Activated gamma-delta T cell treated with Interleukin-2 at 50 U/mL for 16 hours (primary cell): ENCODE measurements at places on chromosomes 12 and 14.
A peak's percentile ranks its signal among the peaks of the same experiment; 100 is the strongest.

- no peak for DNase-seq
Observed at GRCh38 chr14:79708426-79709388, 502.6 kb downstream of the DIO2 start.

DNA sequence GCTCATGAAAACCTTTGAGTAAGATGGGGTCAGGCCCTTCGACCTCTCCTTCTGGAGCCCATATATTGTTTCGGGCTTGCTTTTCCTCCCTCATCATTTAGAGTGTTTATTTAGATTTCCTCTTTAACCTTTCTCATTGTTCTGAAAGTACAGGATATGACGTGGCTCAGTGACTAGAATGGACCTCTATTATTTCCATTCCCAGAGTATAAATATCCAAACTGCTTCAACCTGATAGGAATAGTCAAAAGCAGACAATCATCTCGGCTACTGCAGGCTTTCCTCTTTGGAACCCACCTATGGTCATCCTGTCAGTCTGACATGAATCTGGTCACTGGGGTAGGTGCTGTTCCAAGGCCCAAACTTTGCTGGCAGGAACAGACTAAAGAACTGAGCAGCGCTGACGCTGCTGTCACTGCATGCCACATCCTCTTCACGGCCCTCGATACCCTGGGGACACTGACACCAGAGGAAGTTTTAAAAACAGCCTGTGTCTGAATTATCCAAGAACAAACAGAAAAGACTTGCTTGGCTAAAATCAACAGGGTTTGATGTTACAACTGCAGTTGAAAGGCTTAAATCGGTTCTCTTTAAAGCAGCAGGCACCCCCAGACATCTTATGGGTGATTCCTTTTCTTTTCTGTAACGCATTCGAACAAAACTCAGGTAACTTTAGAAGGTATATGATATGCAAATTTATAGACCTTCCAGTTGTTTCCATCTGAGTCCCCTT, 5.0 kb upstream of the DDX47 start:
- peak; percentile 55 for DNase-seq

GRCh38 chr12:52419656-52420055, 13.5 kb upstream of the KRT82 start:
- DNase-seq: no peak

DNA sequence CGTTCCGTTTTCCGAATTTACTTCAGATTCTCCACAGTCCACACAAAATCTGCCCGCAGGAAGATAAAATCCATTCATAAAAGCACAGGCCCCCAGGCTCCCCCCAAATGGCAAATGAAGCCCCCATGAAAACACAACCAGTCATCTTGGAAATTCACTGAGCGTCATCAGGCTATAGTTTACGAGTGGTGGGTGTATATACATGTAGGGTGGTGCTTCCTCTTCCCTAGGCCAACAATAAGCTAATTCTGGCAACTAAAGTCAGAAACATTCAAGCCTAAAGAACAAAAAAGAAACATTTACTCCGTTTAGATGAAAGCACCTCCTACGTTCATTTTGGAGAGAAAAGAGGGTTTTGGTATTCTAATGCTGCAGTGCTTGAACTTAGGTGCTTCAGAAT, 5.8 kb downstream of the GPR68 start:
- no peak for DNase-seq

DNA sequence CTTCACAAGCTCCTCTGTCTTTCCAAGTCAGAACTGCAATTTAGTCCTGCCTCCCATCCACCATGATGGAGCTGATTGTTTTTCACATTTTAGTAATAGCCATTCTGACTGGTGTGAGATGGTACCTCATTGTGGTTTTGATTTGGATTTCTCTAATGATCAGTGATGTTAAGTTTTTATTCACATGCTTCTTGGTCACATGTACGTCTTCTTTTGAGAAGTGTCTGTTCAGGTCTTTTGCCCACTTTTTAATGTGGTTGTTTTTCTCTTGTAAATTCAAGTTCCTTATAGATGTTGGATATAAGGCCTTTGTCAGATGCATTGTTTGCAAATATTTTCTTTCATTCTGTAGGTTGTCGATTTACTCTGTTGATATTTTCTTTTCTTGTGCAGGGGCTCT, 4.1 kb upstream of the TAS2R14 start:
- DNase-seq: no peak

DNA sequence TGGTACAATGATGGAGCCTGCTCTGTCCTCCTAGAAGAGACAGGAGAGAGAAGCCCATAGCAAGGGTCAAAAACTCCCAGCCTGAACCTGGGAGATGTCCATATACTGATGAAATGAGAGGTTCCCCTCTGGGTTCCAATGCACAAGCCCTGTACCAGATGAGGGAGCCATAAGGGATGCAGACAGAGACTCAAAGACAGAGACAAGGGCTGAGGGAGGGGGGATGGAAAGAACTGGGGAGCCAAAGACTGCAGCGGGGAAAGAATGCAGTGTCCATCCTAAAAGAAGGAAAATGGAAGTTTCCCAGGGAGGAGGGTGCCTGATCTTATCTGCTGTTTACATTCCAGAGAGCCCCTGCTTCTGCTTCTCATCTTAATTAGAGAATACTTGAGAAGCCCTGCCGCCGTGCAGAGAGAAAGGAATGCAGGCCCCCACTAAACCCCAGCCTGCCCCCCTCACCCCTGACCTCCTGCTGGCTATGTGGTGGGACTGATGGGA, 27.7 kb downstream of the KRT18 start:
- DNase-seq: no peak

DNA sequence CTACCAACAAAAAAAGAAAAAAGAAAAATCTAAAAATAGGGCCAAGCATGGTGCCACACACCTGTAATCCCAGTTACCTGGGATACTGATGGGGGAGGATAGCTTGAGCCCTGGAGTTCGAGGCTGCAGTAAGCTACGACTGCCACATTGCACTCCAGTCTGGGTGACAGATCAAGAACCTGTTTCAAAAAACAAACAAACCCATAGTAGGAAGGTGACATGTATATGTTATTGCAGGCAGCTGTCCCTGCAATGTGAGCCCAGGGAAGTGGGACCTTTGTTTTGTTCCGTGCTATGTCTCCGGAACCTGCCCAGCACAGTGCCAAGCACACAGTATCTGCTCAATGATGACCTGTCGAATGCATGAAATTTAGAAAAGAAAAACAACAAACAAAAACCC, 37.2 kb upstream of the YY1 start:
- no peak for DNase-seq

DNA sequence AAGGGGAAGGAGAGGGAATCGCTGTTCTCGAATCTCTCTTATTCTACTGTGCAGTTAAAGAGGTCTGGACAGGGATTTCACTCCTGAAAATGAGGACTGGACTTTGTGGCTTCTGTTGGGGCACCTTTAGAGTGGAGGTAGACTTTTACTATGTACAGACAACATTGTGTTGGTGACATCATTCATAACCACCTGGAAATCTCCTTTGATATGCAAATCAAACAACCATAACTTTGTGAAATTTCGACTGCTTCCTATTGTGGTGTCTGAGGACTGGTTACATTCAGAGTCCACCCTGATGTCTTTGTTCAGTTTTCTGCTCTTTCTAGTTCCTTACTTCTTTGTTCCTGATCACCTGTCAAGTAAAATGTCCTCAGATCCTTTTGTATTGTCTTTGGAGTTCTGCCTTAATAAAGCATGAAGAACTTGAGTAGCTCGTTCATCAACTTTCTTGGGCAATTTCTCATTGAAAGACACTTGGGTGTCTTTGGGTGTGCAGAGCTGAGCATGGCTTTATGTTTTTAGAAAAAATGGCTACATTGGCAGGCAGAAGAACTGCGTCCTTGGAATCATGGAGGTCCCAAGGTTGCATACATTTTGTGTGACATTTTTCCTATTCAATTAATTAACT, 29.8 kb downstream of the LRRK2 start:
- DNase-seq: no peak

GRCh38 chr14:68216079-68216478, 396.5 kb downstream of the RAD51B start:
- no peak for DNase-seq

GRCh38 chr14:85093631-85094330, 436.2 kb upstream of the FLRT2 start:
- no peak for DNase-seq

- no peak for DNase-seq
Observed at GRCh38 chr12:84964048-84964447, 51.4 kb upstream of the SLC6A15 start.

DNA sequence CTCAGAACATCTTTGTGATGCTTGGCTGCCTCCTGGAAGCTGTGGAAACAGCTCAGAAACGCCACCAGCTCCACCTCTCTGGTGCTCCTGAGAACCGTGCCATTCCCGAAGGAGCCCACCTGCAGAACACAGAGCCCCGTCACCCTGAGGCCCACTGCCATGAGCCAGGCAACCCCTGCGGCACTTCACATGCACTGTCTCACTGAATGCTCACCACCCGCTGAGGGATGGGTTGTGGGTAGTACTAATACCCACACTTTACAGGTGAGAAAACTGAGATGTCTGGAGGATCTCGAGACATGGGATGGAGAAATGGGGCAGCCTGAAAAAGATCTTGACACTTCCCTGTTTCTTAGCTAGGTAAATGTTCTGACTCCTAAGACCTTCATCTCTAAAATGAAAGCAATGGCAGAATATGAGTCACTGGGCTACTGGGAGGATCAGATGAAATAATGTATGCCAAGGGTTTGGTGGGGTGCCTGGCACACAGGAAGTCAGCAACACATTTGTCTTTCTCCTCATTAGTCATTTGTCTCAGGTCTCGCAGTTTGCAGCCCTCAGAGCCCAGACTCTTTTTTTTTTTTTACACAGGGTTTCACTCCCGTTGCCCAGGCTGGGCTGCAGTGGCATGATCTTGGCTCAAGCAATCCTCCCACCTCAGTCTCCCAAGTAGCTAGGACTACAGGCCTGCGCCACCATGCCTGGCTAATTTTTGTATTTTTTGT, 5.3 kb downstream of the OASL start:
- DNase-seq: peak; percentile 64

GRCh38 chr12:19129486-19130223, at the start of gene PLEKHA5:
Gene PLEKHA5, plus strand, starts transcription at chr12:19129733. Its CDS starts 67 bp downstream, at chr12:19129800.
- peak; percentile 24 for DNase-seq

- no peak for DNase-seq
Observed at GRCh38 chr14:94571395-94571794, 9.8 kb upstream of the SERPINA5 start.

- DNase-seq: no peak
Observed at GRCh38 chr14:60974090-60974651, 6.7 kb downstream of the TRMT5 start.

GRCh38 chr12:31603546-31604009, 12.6 kb upstream of the DENND5B start:
- DNase-seq: no peak

DNA sequence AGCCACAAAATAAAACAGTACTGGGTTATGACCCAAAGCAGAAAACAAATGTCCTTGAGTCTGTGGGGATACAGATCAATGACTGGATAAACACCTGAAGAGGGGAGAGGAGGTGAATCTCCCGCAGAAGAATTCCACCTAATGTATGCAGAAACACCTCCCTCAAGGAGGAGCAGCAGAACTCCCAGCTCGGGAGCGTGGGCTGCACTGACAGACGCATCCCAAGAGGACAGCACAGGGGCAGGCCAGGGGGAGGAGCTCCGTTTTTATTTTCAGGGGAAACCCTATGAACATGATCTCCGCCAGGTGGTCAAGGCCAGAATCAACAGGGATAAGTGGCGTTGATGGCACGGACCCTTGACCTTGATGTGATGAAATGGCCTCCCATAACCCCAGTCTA, 41.8 kb upstream of the PPP2R5C start:
- DNase-seq: no peak

GRCh38 chr12:62127516-62127915, 132.7 kb upstream of the USP15 start:
- DNase-seq: no peak

DNA sequence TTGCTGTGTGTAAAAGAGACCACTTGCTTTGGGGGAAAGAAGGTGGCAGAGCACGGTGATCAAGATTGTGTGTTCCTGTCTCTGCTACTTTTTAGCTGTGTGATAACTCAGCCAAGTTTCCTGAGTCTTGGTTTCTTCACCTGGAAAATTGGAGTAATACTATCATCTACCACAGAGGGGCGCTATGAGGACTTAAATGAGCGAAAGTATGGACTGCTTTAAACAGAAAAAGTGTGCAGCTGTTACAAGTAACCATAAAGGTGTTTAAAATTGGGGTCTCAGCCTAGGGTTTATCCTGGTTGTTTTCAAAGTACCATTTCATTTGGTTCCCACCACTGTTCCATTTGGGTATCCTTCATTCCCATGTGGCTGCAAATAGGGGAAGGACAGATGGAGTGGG, 65.9 kb upstream of the WSCD2 start:
- DNase-seq: no peak

GRCh38 chr12:106919910-106920544, 35.7 kb upstream of the TMEM263 start:
- no peak for DNase-seq

- DNase-seq: no peak
Observed at GRCh38 chr12:57609781-57610553, 1.3 kb upstream of the ARHGEF25 start.

- DNase-seq: no peak
Observed at GRCh38 chr12:128933039-128933438, 79.8 kb downstream of the GLT1D1 start.

DNA sequence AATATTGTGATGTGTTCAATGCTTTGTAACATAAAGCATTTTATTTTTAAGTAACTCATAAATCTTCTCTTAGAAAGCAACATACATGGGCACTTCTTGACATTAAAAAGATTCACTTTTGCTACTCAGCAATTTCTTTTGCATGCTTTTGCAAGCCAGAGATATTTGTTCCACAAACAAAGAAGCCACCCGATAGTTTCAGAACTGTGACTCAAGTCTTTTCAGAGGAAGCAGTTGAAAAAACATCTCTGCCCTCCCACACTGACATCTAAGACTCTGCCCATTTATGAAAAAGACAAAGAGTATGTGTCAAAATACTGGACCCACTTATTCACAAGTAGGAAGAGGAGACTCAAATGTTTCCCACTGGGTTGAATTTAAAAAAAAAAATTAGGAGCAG, 7.5 kb downstream of the APPL2 start:
- DNase-seq: no peak

DNA sequence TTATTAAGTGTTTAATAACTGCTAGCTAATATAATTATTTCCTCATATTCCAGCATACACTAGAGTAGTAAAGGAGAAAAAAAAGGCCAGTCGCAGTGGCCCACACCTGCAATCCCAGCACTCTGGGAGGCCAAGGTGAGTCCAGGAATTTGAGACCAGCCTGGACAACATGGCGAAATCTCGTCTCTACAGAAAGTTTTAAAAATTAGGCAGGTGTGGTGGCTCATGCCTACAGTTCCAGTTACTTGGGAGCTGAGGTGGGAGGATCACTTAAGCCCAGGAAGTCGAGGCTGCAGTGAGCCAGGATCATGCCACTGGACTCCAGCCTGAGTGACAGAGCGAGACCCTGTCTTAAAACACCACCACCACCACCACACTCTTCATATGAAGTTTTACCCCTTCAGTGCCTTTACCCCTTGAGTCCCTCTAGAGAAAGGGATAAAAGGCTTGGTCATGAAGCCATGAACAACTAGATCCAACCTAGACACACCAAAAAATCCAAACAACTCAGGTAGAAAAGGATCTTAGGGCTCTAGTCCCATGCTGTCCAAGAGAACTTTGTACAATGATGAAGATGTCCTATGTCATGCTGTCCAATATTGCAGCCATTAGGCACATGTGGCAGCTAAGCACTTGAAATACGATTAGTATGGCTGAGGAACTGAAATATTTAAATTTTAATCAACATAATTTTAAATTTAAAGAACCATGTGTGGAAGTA, 29.6 kb downstream of the ATXN2 start:
- DNase-seq: no peak
